ENCODE measurements at places on chromosomes 5 and 9. TPM values are rescaled to one million over a fixed set of nuclear protein-coding genes. Genes with fewer than 3 reads are reported as not detected.
A peak's percentile ranks its signal among the peaks of the same experiment; 100 is the strongest.

- no peak for DNase-seq
Observed at GRCh38 chr5:125032286-125032685, 285.8 kb upstream of the ZNF608 start.

- DNase-seq, result peak; percentile 82
Observed at GRCh38 chr9:18920141-18921084, 112.6 kb downstream of the SAXO1 start.

GRCh38 chr5:4700069-4700468 is 440.1 kb upstream of the ADAMTS16 start:
- DNase-seq, result peak; percentile 65

DNA sequence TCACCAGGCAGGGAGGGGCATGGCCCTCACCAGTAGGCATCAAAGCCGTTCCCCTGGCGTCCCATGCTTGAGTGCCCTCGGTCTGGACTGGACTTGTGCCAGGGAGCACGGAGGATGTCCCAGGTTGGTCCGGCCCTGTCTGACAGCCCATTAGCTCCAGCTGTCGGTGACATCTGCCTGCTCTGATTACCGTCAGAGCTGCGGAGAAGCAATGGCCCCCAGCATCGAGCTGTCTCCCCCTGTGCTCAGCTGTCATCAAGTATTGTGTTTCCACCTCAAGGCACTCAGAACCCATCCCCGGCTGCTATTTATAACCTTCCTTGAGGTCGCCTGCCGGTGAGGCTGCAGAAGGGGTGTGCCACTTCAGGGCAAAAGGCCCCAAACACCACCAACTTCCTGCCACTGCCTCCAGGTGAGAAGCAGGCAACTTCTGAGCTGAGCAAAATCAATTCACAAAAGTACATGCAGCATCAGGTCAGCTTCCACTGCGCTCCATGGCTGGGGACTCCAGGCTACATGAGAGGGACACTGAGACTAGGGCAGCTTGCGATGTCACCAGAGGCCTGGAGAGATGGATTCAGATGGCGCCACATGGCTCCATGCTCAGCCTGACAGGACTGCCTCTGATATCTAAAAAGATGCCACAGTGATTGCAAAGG is 142.7 kb downstream of the C5orf15 start:
- no peak for DNase-seq

DNA sequence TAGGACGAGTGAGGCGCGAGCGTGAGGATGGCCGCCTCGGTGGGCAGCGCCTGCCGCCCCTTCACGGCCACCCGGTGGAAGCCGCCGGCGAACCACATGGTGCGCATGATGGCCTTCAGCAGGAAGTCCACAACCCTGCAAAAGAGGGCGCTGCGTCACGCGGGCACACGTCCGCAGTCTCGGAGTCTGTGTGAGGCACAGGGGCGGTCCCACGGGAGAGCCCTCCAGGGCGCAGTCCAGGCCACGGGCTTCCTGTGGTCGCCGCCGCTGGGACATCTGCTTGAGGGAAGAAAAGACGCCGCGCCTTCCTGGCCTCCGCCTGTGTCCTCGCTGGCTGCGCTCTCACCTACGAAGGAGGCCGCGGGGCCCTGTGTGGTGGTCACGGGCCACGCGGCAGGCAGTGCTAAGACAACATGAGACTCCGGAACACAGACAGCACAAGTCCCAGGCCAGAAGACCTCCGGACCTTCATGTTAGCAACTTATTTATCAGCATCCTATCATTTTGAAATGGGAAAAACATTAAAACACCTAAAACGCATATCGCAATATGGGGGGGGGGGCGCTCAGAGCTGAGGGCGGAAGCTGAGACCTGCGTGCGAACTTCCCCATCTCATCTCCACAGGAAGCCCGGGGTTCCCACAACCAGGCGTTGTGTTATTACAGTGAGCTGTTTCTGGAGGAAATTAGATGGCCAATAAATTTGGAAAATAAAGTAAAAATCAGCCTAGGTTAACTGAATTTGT is 28.8 kb downstream of the LPCAT1 start:
- no peak for DNase-seq

DNA sequence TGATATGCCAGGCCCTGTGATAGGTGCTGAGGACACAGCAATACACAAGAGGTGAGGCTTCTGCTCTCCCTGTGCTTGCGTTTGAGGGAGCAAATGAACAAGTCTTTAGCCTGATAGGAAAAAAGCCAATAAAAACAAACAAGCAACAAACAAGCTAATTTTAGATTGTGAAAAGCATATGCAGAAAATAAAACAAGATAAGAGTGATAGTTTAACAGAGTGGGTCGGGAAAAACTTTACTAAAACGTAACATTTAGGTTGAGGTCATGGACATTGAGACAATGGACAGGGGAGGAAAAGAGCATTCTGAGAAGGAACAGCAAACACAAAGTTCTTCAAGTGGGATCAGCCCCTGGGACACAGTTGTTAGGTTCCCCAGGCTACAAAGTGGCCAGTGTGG is 4.3 kb downstream of the SMIM3 start:
- DNase-seq, result no peak

- peak; percentile 60 for DNase-seq
Observed at GRCh38 chr5:157540707-157541446, 34.7 kb downstream of the ADAM19 start.

GRCh38 chr5:158812408-158812807 is 287.3 kb downstream of the EBF1 start:
- DNase-seq, result no peak

DNA sequence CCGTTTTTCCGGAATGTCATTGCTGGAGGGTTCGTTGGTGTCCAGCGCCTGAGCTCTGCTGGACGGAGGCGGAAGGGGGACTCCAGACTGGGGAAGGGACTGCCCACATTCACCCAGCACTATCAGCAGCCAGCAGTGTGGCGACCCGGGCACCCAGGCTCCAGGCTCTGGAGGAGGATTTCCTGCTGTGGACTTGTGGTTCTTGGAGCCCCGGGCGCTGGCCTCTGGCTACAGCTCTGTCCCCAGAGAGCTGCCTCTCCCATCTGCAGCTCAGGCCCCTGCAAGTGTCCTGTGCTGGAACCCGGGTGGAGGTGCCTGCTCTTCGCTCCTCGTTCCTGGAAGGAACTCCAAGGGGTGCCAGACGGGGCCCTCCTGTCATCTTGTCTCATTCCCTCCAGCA is 152.6 kb downstream of the RGS3 start:
- no peak for DNase-seq

DNA sequence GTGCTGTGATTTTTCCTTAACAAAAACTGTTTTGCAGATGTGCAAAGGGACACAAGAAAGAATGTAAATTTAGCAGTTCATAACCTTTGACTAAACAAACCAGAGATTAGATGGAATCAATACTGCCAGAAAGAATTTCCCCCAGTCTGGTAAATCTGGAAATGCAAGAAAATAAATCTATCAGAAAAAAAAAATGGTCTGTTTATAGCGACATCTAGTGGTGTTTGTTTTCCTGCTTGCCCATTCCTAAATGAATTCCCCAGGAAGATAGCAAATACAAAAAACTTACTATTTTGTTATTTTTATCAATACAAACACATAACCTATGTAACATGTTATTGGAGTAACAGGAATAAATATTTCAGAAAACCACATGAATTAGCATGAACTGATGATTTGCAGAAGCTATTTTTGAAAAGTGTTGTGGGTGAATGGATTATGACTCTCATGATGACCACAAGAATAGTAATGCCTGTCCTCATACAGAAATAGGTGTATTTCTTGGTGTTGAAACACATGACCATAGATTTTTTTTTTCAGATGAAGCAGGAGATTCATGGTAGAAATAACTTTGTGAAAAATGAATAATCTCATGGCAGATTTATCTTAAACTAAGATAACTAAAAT is 1703.8 kb downstream of the MAT2B start:
- DNase-seq, result peak; percentile 8

- DNase-seq, result peak; percentile 72
Observed at GRCh38 chr5:172583931-172584511, 57.0 kb upstream of the NEURL1B start.

- DNase-seq, result no peak
Observed at GRCh38 chr5:15384176-15384575, 115.8 kb upstream of the FBXL7 start.

DNA sequence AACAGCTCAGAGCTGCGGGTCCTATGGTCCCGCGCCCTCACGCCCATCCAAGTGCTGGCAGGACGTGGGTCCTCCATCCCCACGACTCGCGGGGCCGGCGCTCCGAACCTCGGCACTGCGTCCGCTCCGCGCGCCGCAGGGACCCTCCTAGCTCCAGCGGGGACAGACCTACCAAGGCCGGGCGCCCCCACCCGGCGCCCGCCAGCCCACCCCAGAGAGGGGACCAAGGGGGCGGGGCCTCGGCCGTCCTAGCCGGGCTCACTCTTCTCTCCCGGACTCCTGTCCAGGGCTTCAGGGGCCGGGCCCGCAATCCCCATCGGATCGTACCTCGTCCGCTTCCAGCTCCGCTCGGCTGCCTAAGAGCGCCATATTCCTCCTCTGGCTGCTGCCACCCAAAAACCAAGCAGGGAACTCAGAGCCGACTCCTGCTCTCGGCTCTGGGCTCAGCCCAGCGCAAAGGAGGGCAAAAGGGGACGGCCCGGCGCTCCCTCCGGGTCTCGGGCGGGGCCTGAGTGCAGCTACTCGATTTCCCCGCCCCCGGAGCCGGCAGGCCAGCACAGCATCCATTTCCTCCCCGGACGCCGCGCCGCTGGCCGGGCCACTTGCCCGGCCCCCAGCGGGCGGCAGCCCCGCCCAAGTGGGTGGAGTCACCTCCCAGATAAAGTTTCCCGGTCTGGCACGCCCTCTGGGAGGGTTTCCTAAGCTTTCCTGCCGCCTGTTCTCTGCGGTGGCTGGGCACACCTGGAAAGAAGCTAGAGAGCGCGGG is at the start of gene TTC39B:
TTC39B (minus strand) TSS at position 460 of the 766 bp plus-strand sequence; CDS start at position 369, 91 bp downstream.
- peak; percentile 80 for DNase-seq

GRCh38 chr5:149740341-149740740 is 10.2 kb downstream of the PPARGC1B start:
- DNase-seq, result no peak

GRCh38 chr5:81751836-81752643 is 1.1 kb upstream of the SSBP2 start:
- DNase-seq, result no peak

GRCh38 chr9:108761655-108762347 is 94.0 kb downstream of the ACTL7B start:
- peak; percentile 27 for DNase-seq

DNA sequence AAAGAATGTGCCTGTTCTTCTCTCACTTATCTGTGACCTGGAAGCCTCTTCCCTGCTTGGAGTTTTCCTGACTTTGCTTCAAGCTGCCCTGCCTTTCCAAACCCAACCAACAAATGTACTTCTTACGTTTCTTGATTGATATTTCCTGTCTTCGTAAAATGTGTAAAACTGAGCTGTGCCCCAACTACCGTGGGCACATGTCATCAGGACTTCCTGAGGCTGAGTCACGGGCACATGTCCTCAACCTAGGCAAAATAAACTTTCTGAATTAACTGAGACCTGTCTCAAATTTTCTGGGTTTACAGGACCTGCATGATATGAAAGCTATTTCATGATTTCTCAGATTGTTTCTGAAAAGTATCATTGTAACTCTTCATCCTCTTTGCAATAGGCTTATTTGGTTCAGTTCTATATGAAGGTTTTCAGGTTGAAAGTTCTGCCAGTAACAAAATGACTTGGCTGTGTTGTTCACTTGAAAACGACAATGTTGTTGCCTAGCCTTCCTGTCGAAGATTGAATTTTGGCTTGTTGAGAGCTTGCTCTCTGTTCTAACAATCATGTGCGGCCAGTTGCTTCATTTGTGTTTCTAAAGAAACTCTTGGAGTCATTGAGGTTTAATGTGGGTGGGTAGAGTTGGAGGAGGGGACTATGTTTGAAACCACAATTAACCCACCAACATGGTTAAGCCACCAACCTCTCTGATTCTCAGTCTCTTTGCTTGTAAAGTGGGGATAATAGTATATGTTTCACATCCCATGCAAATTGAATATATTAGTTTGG is 145.6 kb downstream of the FBXL7 start:
- DNase-seq, result no peak

DNA sequence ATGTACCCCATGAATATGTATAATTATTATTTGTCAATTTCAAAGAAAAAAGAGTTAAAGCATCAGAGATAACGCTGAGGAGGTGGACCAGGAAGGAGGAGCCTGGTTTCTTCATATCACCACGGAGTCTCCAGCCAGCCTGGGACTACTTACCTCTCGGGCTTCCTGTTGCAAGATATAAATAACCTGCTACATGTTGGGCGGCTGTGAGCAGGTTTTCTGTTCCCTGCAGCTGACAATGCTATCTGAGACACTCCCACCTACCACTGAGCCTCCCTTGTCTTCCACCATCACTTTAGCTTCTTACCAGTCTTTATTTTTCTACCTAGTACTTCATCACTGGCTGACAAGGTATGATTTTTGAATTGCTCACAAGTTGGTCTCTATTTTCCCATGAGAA is 102.7 kb upstream of the CPEB4 start:
- DNase-seq, result no peak

DNA sequence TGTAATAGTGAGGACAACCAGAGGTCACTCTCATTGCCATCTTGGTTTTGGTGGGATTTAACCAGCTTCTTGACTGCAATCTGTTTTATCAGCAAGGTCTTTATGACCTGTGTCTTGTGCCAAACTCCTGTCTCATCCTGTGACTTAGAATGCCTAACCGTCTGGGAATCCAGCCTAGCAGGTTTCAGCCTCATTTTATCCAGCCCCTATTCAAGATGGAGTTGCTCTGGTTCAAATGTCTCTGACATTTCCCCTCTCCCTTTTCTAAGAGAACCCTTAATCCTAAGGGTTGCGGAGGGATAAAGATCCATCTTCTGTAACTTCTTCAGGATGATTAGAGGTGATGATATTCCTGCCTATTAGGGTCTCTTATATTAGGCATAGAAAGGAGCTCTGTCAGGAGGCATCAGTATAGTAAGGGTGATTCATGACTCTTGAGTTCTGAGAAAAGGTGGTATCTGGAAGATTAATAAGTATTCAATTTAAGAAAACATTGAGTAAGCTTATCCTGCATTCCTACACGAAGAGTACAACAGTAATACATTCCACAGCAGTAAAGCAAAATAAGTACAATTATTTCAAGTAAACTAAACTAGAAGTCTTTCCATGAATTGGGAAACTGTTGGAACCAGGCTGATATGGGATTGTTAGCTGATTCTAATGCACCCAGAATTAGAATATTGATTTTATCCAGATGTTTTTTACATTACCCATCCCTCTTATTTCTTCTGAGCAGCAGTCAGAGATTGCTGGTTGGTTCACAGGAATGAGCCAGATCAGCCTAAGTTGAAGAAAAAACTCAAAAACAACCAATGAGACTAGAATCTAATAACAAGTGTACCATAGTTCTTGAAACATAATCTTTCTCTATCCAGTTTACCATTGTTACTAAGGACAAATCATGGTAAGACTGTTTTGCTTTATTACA is 39.9 kb downstream of the SHC3 start:
- DNase-seq, result peak; percentile 6

The EGFLAM gene
- 22.2 TPM for total RNA-seq

The CBY3 gene
- not detected for total RNA-seq

The KIF12 gene
- 2.3 TPM for total RNA-seq

The ACTBL2 gene
- 5.8 TPM for total RNA-seq

The MYOT gene
- 26.8 TPM for total RNA-seq

The MARCHF11 gene
- total RNA-seq, result not detected

The CDX1 gene
- 0.49 TPM for total RNA-seq

The RELL2 gene
- total RNA-seq, result 1.1 TPM

The DOCK2 gene
- total RNA-seq, result 20.6 TPM

The NXNL2 gene
- not detected for total RNA-seq
